ENCODE measurements at places on chromosomes 1 and 21. TPM values are rescaled to one million over a fixed set of nuclear protein-coding genes. Genes with fewer than 3 reads are reported as not detected.

CRYAA gene
- total RNA-seq, result not detected

CYP4X1 gene
- not detected for total RNA-seq

PTGER3 gene
- not detected for total RNA-seq

HSF2BP gene
- 2.4 TPM for total RNA-seq

WNT3A gene
- total RNA-seq, result not detected

PLA2G2C gene
- not detected for total RNA-seq

DNA sequence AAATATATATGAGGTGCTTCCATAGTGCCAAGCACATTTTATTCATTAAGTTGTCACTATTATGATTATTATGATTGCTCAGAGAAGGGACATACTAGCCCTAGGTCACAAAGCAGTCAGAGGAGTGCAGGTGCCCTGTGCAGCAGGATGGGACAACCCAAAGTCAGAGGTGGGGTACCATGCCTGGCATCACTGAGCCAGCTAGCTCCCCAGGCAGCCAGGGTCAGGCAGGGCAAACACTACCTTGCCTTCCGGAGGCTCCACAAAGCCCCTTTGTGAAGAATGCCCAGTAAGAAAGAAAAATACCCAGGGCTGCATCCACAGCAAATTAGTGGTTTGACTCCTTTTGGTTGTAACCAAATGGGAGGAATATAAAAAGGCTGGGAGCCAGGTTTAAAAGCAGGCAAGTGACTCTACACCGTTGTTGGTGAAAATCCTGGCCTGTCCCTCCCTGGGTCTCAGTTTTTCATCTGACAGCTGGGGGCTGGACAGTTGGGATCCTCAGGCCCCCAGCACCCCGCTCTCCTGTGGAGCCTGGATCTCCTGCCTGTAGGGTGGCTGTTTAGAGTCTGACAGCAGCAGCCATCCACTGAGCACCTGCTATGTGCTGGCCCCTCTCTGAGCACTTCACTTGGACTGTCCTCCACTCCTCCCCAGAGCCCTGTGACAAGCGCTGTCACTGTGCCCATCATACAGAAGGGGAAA is 98.8 kb downstream of the GLIS1 start:
- DNase-seq, result no peak

GRCh38 chr1:147541672-147542568 is 619 bp downstream of the BCL9 start:
- DNase-seq, result peak; percentile 50

- DNase-seq, result no peak
Measured at GRCh38 chr1:109819906-109820305, 56.2 kb upstream of the EPS8L3 start.

GRCh38 chr1:118007391-118007790 is 77.9 kb downstream of the WDR3 start:
- no peak for DNase-seq

DNA sequence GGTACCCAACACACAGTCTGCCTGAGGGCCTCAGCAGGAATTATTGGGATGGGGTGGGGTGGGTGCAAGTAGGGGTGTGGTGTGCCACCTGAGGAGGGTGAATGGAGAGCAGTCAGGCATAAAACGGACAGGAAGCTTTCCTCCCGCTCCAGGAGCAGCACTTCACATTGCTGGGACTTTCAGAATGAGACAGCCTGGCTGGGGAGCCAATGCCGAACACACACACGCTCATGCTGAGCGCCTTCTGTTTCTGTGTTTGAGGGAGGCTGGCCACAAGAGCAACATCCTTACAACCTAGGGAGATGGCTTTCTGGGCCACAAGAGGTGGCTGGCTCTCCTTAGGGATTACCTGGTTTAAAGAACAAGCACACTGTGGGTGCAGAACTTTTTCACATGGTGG is 98.0 kb downstream of the LAMC2 start:
- DNase-seq, result no peak

- no peak for DNase-seq
Measured at GRCh38 chr1:175003521-175003920, 3.8 kb downstream of the CACYBP start.

DNA sequence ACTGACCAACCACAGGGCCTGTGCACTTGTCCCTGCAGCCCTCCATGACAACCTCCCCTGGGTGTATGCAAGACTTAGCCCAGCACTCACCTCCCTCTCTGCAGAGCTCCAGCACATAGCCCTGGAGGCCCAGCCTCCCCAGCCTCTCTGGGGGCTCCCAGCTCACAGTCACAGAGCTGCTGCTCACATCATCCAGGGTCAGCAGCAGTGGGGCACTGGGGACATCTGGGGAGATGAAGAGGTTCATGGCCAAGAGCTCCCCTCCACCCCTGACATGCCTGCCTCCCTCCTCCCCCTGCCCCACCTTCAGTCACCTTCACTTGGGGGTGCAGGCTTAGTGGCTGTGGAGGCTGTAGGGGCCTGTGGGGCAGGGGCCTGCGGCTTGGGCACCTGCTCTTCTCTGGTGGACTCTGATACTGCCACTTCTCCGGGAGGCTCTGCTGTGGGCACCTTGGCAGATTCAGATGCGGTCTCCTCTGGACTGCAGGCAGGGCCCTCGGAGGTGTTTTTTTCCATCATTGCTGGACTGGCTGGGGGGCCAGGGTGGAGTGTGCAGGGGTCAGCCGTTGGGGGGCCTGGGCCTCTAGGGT is at the start of gene MYBPH:
MYBPH (minus strand) TSS at position 590 of the 590 bp plus-strand sequence; CDS start at position 519, 71 bp downstream.
- no peak for DNase-seq

DNA sequence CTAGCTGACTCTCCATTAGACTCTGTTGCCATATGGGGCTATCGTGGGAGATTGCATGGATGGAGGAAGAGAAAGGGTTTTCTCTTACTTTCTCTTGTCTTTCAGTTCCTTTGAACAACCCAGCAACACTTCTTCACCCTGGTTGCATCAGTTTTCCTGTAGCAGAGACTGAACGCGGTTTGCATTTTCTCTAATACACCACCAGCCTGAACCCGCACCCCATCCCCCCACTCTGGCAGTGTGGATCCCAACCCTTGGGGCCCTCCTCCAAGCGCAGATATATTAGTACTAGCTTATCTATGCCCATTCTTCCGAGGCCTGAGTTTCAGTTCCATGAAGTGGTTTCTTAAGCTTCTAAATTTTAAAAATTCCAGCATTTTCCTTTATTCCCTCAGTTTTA is 12.6 kb downstream of the DR1 start:
- no peak for DNase-seq

DNA sequence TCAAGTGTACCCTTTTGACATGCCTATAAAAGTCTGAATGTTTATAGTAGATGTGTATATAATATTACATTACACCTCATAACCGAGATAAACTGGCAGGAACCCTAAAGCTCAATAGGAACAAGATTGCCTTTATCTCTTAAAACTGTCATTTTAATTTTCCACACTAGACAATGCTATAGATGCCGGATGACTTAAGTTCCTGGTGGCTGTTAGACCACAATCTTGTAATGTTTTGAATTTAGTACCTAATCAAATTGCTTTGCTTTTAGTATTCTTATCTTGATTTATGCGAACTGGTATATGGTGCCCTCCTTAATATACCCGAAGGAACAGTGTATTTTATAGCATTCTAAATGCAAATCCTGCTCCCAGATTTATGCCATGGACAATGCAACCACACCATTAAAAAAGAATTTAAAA is 1397.0 kb upstream of the ADGRL4 start:
- no peak for DNase-seq

- DNase-seq, result no peak
Measured at GRCh38 chr1:243494741-243495431, 239.0 kb downstream of the SDCCAG8 start.

GRCh38 chr1:119324198-119324597 is 44.4 kb upstream of the HAO2 start:
- DNase-seq, result no peak

DNA sequence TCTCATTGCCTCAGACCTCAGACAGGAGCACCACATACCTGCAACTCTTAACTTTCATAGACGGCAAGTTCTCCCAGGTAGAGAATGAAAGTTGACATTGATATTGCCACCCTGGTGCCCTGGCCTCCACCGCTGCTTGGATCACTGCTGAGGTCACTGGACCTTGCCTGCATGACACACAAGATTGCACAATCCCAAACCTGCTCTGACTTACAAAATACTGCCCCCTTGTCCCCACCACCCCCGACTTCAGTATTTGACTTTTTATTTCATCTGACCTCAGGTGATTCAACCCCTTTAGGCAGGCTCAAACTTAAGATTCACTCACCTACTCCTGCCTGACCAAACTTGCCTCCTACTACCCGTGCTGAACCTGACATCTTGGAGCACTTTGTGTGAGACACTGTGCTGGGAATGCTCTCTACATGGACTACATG is 43.1 kb upstream of the S1PR1 start:
- DNase-seq, result no peak

All from MG63 (cell line).